Memory B cell (primary cell): ENCODE measurements at places on chromosomes 5 and 9.

DNA sequence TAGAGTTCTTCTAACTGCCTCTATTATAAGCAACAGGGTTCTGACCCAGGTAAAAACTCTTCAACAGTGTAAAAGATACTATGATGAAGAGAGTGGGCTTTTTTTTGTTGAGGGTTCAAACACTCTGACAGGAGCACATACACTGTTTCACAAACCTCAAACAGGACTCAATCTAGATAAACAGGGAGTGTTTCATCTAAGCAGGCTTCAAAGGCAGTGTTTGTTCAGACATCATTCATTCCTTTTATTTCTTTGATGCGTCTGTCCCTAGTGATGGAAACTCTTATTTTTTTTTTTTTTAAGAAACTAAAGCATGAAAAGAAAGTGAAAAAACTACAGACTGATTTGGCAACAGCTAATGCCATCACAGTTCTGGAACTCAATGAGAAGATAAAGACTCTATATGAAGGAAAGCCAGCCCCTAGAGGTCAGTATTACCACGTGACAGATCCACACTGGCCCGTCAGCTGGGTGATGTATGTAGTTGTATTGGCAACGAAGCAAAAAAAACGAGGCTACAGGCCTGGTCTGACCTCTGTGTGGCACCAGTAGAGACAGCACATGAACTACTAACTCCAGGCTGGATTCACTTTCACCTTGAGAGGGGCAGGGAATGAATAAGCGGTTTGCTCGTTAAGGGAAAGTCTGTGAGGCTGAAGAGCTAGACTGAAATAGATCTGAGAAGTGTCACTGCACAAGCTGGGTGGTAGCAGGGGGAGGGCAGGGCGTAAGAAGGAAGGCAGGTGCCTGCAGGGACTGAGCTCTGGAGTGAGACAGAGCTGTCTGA lies 172.2 kb downstream of the CCDC192 start:
- no peak for DNase-seq

DNA sequence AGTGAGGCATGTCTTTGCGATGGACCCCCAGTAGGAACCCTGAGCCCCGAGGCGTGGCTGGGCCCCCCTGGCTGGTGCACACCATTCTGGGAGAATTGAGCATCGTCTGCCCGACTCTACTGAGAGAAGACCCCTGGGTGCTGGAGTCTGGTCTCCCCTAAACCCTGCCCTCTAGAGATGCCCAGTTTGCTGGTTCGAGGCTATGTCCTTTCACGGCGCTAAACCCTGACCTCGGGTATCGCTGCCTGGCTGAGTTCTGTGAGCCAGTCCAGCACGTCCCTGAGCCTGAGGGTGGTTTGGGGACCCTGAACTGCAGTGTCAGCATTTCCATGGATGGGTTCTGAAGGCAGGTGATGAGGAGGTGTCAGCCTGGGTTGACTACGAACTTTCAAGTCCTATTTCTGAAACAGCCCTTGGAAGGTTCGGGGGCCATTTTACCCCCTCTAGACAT lies 128.8 kb downstream of the RXRA start:
- no peak for DNase-seq

DNA sequence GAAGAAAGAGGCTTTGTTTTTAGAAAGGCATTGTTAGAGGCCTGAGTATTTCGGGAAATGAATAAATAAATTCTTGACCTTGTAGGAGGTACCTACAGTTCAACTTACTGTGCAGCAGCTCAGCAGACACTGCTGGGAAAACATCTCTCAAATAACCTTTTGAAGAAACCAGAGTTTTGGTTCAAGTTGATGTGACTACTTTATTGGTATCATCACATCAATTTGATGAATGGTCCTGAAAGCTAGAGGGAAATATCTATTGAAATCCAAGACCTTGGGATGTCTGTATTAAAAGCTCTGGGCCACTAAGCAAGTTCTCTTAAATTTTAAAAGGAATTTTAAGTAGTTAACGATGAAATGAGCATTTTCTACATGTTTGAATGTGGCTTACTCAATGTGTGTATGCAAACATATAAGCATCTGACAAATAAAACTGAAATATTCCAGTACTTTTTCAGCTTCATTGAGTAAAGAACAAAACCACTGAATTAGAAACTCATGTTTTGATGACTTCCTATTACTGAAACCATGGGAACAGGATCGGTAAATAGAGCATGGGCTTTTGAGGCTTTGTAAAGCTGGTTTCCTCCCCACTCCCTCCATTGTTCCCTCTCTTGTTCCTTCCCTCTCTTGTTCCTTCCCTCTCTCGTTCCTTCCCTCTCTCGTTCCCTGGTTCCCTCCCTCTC lies 36.7 kb downstream of the SLC27A6 start:
- no peak for DNase-seq

DNA sequence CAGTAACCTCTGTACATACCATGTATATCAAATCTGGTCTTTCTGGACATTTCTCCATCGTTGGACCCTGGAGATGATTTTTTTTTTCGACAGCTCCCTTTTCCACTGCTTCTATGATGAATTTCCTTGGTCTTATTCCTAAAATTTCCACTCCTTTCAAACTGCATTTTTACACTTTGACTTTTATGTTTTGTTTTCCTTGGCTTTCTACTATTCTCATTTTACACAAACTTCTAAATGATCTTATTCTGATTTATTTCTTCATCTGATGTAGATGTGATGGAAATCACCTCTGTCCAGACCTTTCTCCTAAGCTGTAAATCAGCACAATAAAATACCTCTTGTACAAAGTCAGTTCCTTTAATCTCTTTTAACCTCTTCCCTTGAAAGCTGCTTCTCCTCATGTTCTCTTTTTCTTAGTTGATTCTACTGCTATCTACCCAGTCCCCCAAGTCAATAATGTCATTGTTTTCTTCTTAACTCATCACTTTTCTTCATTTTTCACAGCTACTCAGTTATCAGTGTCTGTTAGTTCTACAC lies 48.7 kb upstream of the TUSC1 start:
- DNase-seq, result no peak

DNA sequence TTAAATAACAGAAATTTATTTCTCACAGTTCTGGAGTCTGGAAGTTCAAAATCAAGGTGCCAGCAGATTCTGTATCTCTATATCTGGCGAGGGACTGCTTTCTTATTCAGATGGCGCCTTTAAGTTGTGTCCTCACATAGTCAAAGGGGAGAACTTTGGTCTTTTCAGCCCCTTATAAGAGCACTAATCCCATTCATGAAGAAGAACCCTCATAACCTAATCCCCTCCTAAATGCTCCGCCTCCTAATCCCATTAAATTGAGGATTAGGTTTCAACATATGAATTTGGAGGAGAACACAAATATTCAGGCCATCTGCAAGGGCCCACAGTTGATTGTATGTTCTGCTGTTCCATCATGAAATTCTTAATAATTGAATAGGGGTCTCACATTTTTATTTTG lies 10.8 kb upstream of the CCDC152 start:
- no peak for DNase-seq

DNA sequence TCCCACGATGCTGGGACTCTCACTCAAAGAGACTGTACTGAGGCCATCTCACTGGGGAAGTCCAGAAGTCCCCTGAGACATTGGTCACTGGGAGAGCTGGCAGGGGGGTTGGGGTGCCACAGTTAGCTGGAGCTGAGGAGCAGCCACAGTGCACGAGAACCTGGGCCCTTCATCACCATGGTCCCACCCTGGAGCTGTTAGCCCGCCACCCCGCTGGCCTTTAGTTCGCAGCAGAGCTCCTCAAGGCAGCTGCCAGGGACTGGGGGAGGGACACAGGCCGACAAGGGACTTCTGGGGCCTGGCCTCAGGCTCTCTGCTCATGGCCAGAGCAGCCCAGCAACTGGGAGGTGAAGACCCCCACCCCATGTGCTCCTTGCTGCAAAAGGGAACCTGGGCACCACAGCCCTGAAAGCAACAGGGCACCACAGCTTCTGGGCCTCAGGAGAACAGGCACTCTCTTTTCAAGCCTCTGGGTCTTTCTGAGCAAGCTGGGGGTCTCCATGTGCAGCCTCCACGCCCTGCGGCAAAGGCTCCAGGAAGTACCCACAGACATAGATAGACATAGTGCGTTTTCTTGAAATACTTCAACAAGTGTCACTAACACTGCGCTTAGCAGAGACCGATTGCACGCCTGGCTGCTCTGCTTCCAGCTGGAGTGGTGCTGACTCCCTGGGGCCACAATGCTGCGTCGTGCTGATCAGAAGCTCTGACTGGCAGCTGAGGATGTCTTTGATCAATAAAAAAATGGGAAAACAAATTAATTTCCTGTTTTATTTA lies 46.0 kb downstream of the VAV2 start:
- DNase-seq, result no peak

GRCh38 chr9:87223392-87224246 lies 274.0 kb upstream of the DAPK1 start:
- no peak for DNase-seq

DNA sequence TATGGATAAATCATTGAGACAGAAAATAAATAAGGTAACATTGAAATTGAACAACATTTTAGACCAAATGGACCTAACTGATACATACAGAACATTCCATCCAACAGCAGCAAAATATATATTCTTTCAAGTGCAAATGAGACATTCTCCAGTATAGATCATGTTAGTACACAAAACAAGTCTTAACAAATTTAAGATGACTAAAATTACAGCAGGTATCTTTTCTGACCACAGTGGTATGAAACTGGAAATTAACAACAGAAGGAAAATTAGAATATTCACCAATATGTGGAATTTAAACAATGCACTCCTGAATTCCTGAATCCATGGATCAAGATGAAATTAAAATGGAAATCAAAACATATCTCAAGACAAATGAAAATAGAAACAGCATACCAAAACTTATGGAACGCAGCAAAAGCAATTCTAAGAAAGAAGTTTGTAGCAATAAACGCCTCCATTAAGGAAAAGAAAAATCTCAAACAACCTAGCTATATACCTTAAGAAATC lies 115.6 kb downstream of the ADAMTS12 start:
- DNase-seq, result no peak

- DNase-seq, result no peak
Observed at GRCh38 chr5:122844136-122844909, 1.1 kb upstream of the SNX24 start.

GRCh38 chr9:136860933-136861873 lies 4.9 kb downstream of the EDF1 start:
- no peak for DNase-seq

DNA sequence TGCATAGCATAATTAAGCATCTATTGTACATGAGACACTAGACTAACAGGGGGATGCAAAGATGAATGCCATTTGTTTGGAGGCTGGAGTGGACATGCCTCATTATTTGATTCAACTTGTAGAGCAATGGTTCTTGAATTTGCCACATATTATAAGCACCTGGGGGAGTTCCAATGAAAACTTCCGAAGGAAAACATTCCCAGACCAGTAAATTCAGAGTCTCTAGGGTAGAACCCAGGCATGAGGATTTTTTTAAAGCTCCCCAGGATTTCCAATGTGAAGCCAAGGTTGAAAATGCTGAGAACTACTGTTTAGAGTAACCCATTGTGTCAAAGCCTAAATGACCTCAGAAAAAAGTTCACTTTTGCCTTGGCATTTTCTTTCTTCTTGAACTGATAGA lies 93.9 kb upstream of the ITGA1 start:
- DNase-seq, result no peak

DNA sequence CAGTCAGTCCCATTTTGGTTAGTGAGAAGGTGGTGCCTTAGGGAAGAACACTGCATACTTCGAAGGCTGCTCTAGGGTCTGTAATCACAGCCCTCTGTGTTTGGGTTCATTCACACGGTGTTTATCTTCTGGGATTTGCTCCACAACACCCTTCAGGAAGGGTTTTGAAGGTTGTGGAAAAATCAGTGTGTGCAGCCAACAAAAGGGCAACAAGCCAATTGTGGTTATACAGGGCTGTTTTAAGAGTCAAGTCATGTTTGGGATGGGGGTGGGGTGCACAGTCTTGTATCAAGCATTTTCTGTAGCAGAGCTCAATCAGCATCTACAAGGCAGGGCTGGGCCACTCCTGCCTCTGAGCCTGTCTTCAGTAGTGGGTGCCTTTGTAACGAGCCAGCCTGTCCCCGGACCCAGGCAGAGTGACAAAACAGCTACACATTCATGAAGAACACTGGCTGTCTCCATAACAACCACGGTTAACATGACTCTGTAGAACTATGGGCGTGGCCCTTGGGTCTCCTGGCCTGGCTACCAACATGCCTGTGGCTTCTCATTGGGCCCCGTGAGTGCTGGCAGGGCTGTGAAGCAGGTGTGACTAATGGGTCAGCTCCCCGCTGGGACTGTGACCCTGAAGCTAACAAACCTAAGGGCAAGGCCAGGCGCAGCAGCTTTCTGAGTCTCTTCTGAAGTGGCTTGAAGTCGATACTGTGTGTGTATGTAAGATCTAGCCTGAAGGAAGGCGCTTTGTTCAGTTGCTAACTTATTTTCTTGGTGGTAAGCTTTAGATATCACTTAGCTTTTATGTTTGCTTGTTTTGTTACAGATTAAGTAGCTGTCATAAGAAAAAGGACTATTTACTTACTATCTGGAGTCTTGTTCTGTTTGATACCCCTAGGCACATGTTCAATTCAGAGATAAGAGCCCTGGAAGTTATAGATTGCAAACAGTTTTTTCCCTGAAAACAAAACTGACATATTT lies 27.9 kb upstream of the GOLM1 start:
- no peak for DNase-seq

DNA sequence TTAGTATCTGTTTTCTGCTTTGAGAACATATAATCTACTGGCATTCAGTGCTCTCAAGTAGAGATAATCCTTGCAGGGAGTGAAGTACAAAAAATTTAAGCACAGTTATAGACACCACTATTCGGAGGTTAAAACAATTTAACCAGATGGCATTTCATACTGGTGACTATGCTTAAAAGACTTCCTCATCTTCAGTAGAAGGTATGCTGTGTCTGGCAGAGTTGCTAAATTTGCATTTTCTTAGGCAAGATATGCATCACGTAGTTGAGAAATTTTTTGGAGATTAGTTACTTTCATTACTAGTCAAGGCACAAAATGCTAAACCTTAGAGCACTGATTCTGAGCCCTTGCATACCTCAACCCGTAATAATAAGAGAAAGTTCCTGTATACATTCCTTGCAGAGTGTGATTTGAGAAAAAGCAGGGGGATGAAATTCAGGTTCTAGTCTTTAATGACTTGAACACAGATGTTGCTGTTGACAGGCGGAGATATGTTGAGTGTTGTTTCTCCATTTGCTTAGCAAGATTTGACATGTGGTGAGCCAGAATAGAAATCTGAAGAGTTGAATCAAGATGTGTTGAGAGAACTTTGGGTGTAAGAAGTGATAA lies 70.8 kb upstream of the STARD4 start:
- DNase-seq, result no peak

DNA sequence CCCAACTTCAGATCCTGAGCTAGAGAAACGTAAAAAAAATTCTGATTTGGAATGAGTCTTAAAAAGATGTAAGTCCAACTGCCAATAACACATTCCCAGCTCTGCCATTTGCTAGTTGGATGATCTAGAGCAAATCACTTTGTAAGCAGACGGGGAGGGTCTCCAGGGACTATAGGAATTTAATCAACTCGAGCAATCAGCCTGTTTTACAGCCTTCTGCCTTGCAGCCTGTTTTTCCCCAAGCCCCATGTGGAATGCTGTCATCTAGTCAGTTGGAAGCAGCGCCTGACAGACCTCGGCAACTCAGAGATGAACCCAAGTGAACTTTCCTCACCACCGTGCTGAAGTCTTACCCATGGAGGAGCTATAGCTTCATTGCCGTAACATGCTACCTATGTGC lies 34.8 kb upstream of the HRH2 start:
- no peak for DNase-seq
